Hindlimb muscle (tissue), 1 donor: ENCODE measurements at places on chromosomes 2 and 18.

DNA sequence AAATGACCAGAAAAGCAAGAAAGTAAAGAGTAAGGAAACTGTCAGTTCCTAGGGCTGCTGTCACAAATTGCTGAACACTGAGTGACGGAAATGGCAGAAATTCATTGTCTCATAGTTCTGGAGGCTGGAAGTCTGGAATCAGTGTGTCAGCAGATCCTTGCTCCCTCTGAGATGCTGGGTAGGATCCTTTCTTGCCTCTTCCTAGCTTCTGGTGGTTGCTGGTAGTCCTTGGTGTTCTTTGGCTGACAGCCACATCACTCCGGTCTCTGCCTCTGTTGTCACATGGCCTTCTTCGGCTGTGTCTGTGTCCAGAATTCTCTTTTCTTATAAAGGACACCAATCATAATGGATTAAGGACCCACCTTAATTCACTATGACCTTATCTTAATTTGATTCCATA is 21.9 kb downstream of the PLEKHB2 start:
- no peak for DNase-seq

DNA sequence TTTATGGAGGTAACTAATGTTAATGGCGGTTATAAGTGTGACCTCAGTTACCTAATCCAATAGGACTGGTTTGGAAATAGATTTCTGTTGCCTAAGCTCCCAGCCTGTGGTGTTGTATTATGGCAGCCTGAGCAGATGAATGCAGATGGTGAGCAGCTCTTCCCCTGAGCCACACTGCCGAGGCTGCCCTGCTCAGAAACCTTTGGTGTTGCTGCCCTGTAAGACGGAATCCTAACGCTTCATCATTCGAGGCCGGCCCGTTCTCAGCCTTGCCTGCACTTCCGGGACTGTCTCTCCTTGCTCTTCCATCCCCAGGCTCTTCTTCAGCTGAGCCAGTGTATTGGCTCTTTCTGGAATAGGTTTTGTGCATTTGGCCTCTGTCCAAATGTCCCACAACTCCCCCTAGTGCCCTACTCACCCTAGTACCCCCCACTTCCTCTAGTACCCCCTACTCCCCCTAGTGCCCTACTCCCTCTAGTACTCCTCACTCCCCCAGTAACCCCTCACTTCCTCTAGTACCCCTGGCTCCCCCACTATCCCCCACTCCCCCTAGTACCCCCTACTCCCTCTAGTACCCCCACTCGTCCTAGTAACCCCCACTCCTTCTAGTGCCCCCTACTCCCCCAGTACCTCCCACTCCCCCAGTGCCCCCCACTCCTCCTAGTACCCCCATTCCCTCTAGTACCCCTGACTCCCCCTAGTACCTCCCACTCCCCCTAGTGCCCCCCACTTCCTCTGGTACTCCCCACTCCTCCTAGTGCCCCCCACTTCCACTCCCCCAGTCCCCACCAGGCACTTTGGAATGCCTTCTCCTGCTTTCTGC is 106.0 kb upstream of the TAF1B start:
- DNase-seq: no peak

- DNase-seq: no peak
These were observed 1218.8 kb upstream of the LRRTM1 start for GRCh38 chr2:81523344-81523743.

DNA sequence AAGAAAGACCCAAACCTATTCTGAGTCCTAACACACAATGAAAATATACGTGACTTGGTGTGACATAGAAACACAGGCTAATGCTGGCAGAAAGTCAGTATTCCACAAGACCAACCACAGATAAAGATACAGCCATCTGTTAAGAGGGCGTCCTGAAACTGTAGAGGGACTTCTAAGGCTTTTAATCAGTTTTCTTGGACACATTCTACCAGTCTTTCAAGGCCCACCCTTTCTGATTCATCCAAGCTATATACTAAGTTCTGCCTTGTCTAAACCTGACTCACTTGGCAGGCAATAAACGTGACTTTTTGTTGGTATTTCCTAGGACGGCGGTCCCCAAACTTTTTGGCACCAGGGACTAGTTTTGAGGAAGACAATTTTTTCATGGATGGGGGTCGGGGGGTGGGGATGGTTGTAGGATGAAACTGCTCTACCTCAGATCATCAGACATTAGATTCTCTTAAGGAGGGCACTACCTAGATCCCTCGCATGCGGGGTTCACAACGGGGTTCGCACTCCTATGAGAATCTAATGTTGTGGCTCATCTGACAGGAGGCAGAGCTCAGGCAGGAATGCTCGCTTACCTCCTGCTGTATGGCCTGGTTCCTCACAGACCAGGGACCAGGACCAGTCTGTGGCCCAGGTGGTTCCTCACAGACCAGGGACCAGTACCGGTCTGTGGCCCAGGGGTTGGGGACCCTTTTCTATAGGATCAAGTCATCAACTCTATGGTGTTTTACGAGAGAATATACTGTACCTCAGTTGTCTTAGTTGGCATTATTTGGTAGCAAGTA is 61.4 kb downstream of the SP3 start:
- DNase-seq: no peak

- no peak for DNase-seq
These were observed 441.8 kb downstream of the CMPK2 start for GRCh38 chr2:6423944-6424343.

DNA sequence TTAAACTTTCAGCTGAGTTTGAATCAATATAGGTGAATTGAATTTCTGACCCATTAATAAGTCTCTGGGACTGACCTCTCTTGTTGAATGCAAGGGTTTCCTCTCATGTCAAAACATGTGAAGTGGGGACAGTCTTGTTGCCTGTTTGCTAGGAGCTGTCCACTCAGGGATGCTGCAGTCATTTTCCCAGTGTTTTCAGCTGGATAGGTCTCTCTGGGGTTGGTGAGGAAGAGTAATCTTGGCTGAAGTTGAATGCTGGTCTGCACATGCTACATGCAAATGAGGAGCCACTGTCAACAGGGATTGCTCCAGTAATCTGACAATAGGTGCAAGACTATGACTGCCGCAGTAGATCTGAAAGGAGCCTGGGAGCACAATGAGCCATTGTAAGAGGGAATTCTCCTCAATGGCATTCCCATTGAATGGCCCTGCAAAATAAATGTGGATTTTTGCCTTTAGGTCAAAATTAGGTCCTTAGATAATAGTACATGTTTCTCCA is 34.1 kb upstream of the IL1RL1 start:
- no peak for DNase-seq
